ENCODE measurements at places on chromosomes 2 and 18.

DNA sequence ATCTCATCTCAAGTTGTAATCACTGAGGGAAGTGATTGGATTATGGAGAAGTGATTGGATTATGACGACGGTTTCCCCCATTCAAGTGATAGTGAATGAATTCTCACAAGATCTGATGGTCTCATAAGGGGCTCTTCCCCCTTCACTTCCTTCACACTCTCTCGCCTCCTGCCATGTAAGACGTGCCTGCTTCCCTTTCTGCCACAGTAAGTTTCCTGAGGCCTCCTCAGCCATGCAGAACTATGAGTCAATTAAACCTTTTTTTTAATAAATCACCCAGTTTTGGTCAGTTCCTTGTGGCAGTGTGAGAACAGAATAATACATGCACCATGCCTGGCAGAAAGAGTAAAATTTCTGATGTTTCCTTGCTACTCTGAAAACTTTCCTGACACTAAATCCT is 36.6 kb downstream of the CEP68 start:
- DNase-seq: no peak

GRCh38 chr2:46387886-46388515 is 90.8 kb downstream of the EPAS1 start:
- no peak for DNase-seq

DNA sequence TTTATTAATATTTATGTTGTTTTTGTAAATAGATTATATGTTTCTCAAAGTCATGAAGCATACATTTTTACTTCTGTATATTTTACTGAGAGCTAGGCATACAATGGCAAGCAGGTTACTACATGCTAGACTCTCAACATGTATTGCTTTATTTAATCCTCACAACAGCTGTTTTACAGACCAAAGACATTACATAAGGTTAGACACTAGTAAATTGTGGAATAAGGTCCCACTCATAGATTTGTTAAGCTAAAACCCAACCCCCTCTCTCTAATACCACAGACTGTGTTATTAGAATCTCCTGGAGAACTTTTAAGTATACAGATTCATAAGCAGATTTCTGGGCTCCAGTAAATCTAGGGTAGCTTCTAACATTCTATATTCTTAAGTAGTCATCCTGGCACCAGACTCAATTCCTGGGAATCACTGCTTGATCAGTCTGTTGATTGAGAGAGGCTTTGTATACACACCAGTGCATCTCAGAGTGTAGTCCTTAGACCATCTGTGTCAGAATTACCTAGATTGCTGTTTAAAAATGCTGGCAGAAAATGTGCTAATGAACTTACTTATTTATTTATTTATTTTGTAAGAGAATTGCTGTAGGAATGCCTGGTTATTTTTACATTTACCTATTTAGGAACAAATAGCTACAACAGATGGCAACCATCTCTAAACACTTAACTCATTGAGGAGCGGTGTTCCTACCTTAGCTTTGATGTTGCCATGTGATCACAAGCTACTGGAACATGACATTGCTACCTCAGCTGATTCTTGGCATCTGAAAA is 153.5 kb upstream of the CAVIN2 start:
- DNase-seq: no peak

DNA sequence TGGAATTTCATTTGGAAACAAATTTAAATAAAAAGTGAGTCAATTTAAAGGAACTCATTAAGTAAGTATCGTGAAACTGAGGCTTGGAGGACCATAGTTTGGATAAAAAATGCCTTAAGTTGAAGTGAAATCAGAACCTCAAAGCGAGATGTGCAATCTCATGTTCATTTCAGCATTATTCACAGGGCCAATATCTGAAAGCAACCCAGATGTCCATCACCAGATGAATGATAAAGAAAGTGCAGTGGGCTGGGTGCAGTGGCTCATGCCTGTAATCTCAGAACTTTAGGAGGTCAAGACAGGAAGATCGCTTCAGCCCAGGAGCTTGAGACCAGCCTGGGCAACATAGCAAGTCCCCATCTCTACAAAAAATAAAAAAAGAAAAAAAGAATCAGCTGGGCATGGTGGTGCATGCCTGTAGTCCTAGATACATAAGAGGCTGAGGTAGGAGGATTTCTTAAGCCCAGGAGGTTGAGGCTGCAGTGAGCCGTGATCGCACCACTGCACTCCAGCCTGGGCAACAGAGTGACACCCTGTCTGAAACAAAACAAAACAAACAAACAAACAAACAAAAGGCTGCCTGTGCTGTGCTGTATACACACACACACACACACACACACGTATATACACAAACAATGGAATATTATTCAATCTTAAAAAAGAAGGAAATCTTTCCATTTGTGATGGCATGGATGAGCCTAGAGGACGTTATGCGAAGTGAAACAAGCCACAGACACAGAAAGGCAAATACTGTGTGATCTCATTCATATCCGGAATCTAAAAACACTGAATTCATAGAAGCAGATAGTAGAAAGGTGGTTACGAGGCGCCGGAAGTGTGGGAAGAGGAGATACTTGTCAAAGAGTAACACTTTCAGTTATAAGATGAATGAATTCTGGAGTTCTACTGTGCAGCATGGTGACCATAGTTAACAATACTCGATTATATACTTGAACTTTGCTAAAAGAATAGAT is 14.5 kb downstream of the SH3RF3 start:
- peak; percentile 43 for DNase-seq

- DNase-seq: no peak
Observed at GRCh38 chr2:165635532-165635931, 158.5 kb downstream of the GALNT3 start.

DNA sequence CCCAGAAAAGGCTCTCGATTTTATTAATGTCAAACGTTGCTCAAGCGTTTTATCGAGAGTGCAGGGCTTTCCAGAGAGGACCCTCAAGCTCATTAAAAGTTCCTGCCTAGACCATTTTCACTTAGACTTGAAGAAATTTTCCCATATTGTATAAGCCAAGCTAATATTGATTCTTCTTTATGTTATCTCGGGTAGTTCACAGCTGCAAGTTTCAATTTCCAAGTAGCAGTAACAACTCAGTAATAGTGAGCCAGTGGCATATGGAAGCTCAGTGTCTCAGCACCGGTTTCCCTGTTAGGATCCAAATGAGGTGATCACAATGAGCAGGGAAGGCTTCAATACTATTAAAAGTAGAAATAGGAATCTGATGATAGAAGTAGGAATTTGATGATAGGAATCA is 274.5 kb downstream of the TMX3 start:
- DNase-seq: no peak

DNA sequence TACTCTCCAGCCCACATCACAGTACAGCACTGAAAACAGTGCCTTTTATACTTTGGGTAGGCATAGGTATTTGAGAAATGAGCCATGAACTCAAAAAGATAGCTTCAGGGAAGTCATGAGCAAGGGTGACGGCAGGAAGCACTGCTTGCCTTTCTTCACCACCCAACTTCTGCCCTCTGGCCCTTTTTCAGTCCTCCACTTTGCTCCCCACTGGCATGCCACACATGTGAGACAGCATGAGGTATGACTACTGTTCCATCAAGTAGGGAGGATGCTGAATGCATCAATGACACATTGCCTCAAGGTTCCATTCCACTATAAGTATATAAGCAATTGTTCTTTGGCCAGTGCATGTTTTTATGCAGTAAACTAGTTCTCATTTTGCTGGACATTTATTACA is 373.0 kb downstream of the NRXN1 start:
- no peak for DNase-seq

DNA sequence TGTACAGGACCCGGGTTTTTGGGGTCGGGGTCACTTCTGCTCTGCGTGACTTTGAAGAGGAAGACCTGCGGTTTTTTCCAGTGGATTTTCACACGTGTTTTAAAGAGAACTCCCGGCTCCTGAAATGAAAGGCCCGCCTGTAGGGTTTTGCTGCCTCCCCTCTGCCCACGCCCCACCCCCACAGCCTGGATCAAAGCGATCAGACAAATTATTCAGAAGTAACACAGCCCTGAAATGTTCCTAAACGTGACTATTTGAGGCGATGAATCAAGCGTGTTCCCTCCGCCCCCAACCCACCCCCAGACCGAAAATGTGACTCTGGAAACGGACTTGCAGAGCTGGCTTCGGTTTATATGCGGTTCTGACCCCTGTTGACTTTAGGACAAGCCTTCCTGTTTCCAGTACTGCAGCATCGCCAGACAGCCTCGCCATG is 28.7 kb upstream of the SMIM21 start:
- no peak for DNase-seq
